Lower leg skin (tissue), 4 donors: ENCODE measurements at places on chromosomes 12 and 14. TPM values are rescaled to one million over a fixed set of nuclear protein-coding genes. Genes with fewer than 3 reads are reported as not detected.
A peak's percentile ranks its signal among the peaks of the same experiment; 100 is the strongest.

DNA sequence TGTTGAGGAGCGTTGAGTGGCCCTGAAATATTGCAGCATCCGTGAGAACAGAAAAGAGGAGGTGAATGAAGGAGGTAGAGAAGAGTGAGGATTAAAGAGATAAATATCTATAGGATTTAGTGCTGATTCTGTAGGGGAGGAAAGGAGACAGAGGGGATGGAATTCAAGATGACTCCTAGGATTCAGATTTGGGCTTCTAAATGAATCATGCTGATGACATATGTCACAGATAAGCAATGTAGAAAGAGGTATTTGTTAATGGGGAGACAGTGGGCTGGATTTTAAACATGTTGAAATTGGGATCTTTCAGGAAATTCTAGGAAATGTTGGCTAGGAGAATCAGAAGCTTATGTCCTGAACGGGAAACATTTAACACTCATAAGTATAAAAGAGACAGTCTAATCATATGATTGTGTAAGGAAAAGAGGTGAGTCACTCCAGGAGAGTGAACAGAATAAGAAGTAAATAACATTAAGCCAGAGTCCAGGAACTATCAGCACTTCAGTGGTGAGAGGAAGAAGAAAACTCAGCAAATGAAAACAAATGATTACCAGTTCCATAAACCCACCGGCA lies 58.1 kb upstream of the DIO2 start:
- DNase-seq: no peak

Gene RPS6KA5
- total RNA-seq: 8.2 TPM

GRCh38 chr12:15005064-15005463 lies 32.2 kb downstream of the PDE6H start:
- DNase-seq: no peak

DNA sequence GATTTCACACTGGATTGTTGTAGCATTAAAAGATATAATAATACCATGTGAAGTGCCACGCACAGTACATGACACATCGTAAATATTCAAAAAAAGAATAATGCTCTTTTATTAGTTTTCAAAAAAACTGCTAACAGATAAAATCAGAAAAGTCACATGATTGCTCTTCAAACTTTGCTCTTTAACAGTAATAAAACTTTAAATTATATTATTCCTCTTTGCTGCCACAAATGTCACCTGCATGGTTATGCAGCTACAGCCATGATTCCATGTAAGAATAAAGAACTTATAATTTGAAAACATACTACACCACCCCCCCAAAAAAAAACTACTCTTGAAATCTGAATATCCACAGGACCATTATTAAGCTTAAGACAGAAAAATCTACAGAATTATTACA lies 90.0 kb downstream of the SLC2A13 start:
- DNase-seq: no peak

Gene CLSTN3
- 41.1 TPM for total RNA-seq

DNA sequence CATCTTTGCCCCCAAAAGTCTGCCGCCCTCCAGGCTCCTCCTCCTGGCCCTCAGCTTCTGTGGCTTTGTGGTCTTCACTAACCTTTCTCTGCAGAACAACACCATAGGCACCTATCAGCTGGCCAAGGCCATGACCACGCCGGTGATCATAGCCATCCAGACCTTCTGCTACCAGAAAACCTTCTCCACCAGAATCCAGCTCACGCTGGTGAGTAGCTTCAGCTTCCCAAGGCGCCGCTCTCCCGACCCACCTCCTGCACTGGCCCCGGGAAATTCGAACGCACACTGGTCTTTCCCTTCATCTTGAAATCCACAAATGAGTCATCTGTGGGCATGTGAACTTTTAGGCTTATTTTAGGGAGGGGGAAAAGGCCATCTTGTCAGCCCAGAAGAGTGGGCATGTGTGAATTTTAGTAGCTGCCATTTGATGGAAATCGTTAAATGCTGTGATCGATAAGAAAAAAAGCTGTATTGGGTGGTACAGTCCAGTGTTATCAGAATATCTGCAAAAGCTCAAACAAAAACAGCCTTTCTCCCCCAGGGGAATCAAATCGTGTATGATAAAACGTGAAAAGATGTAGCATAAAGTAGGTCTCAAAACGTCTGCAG lies 700 bp downstream of the SLC35E3 start:
- peak; percentile 48 for DNase-seq

DNA sequence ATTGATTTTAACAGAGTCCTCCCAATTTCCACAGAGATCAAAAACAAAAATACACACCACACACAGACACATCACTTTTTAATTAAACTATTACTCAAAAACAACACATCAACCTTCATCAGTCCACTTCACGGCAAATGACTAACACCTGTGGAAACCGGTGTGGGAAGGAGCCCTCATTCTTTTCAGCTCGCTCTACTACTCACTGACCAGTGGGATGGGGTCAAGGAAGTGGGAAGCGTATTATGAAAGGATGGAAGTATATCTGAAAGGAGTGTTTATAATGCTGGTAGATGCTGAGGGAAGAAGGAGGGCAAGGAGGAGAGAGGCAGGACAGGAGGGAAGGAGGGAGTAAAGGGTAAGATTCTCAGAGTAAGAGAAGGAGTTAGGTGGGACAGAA lies 156.5 kb downstream of the EPS8 start:
- DNase-seq: no peak

Gene SPX
- total RNA-seq: 0.49 TPM

Gene RILPL1
- 17.5 TPM for total RNA-seq

DNA sequence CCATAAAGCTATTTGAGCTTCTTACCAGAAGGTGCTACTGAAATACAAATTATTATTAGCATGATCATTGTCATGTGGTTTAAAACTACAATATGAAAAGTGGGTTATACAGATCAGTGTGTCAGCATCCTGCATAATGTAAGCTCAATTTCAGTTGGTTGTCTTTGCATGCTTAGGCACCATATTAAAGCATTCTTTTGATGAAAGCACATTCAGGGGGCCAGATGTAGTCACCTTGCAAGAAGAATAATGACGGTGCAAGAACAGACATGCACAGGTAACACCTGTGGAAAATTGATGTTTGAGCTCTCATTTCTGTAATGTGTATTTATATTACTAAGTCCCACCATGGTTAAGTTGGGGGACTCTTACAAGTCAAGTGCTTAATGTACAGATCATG lies 123.9 kb downstream of the PAX9 start:
- no peak for DNase-seq

GRCh38 chr12:47894068-47894467 lies 10.7 kb downstream of the VDR start:
- DNase-seq: no peak

Gene BORCS5
- 13.4 TPM for total RNA-seq

- DNase-seq: no peak
Measured at GRCh38 chr12:113766879-113767878, 198.9 kb downstream of the RBM19 start.

DNA sequence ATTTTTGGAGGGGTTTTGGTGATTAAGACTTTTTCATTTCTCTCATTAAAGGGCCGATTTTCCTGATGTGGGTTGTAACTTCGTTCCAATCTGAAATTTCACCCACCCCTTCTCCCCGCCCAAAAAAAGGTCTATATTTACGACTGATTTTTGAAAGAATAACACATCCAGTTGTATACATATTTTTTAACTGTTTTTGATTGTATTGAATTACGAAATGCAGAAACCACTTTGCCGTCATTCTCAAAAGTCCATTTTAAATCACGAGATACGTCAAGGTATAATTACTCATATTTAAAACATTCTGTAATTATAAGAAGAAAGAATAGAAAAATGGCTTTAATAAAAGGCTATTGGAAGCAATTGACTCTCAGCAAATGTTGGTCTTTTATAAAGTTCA lies 520.7 kb downstream of the MED13L start:
- DNase-seq: no peak

Gene FGF6
- total RNA-seq: not detected

GRCh38 chr12:67890726-67891258 lies 98.5 kb upstream of the IFNG-AS1 start:
- no peak for DNase-seq

Gene SRRM4
- 0.03 TPM for total RNA-seq

Gene TEX52
- not detected for total RNA-seq

Gene BCL11B
- 74.3 TPM for total RNA-seq

Gene INHBC
- total RNA-seq: not detected

DNA sequence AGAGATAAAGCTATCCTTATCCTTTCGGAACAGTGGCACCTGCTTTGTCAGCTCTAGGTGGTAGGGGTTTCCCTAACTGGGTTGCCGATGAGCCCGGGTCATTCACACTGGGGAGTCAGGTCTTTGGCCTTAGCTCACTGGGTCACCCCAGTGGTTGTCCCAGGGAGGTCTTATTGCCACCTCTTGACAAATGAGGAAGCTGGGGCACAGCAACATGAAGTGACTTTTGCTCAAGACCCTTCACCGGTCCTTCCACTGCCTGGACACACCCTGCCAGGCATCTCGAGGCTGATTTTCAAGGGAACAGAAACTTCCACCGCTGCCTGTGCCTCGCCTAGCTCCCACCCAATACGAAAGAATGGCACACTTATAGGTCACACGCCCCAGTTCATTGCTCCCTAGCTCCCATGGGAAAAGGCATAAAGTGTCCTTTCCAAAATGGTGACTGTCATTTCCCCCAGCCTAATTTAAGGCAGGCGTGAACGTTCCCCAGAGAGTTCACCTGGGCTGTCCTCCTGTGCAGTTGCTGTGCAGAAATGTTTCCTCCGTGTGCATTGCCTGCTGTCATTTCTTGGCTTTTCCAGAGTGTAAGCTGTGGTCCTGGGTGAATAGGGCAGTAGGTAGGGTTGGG lies 156.1 kb upstream of the CCND2 start:
- no peak for DNase-seq

Gene KLHL33
- 0.36 TPM for total RNA-seq

DNA sequence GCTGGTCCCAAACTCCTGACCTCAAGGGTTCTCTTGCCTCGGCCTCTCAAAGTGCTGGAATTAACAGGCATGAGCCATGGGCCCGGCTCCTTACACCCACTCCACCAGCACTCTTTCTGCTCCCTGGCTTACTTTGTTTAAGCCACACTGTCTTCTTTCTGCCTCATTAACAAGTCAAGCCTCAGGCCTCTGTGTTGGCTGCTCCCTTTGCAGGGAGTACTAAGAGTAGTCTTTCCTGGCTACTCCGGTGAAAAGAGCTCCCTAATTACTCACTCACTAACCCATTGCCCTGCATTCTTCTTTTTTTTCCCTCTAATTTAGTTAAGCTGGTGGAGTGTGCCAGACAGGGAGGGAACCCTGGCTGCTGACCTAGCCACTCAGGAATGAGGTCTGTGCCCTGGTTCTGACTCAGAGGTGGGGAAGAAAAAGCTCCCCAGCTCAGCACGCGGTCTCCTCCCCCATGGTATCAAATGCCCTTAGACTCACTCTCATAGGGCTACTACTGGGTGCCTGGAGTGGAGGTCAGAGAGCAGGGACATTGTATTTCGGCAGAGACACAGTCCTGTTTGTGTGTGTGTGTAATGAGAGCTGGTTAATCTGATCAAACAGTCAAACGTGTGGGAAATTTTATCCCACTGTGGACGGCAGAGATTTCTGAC lies 19.8 kb downstream of the GALNT6 start:
- DNase-seq: peak; percentile 42

Gene POTEM
- total RNA-seq: not detected

DNA sequence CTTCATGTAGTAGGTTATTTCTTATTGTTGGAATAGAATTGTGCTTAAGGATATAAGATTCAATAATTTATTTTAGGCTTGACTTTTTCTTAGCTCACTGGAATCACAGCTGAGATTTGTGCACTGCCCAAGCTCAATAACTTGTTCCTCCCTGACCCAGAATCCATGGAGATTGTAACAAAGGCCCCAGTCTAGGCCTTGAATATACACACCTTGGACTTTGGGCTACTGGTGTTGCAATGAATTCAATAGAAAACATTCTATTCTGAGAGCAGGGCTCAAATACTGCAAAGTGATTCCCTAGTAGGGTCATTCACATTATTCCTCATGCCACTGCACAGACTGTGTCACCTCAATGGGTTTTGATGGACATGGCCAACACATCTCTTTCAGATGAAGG lies 352.4 kb downstream of the GALC start:
- DNase-seq: no peak

Gene DHH
- total RNA-seq: 0.29 TPM

- no peak for DNase-seq
Measured at GRCh38 chr14:95340201-95340697, 20.5 kb upstream of the CLMN start.

GRCh38 chr14:76936483-76936882 lies 92.0 kb downstream of the IRF2BPL start:
- DNase-seq: no peak

GRCh38 chr14:21846227-21846885 lies 172.7 kb upstream of the OR4E1 start:
- no peak for DNase-seq

GRCh38 chr12:93098077-93098476 lies 169.0 kb upstream of the EEA1 start:
- DNase-seq: no peak

DNA sequence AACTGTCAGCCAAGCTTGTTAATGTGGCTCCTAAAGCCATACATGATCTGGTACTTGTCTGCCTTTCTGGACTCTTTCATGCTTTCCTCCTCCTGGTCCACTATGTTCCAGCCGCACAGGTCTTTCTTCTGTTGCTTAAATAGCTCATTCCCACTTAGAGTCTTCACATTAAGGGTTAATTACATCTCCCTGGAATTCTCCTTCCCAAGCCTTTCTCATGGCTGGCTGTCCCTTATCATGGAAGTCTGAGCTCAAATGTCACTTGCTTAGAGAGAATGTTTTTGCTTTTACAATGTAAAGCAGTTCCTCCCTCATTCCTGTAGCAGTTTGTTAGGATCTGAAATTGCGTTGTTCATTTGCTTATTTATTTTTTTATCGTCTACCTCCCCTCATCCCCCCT lies 199.6 kb downstream of the TRHDE start:
- DNase-seq: no peak

DNA sequence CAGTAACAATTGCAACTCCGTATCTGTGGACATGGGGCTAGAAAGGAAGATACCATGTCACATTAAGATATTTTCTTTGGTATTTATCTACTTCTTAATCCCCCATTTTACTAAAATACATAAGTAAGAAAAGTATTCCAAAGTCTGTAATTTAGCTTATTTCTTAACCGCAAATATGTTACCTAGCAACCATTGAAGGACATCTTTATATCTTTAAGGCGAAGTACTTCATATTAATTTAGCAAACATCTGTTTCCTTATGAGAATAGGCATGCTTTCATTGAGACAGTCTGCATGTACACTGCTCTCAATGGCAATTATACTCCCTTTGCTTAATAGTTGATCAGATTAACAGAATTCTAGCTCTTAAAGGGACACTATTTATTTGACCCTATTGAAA lies 88.8 kb downstream of the NAV3 start:
- no peak for DNase-seq

Gene CYP27B1
- 0.72 TPM for total RNA-seq

DNA sequence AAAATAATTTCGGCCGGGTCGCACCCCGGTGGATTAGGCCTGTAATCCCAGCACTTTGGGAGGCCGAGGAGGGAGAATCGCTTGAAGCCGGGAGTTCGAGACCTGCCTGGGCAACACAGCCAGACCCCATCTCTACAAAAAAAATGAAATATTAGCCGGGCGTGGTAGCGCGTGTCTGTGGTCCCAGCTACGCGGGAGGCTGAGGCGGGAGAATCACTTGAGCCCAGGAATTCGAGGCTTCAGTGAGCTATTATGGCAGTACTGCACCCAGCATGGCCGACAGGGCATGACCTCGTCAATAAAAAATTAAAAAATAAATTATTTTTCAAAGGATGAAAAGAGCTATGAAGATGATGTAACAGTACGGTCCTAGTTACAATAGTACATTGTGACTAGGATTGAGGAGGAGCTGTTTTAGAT lies 523 bp downstream of the GTF2H3 start:
- no peak for DNase-seq

Gene SSTR1
- total RNA-seq: 0.07 TPM
